ENCODE measurements at places on chromosomes 7 and 10.

DNA sequence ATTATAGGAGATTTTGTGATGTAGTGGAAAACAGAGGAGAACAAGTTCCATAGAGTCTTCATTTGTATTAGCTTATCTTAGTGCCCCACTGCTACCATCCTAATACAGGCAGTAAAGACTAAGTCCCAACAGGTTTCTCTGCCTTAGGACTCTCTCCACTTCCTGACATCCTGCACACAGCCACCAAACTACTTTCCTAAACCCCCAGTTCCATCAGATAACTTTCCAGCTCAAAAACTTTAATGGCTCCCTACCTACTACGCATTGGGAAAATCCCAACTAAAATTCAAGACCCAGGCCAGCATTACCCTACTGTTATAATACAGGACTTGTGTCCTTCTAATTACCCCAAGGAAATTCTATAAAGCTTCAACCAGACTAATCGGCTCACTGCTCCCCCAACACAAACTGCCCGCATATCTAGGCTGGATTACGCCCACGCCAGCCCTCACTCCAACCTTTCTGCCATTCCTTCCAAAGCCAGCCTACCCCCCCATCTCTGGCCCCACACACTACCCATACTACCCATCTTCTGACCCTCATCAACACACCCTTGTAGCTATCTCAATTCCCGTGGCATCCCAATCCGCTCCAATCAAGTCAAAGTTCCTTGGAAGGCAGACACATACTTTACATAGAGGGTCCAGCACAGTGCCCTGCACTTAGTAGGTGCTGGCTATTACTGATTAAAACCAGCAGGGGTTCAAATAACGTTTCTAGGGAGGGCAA lies 1.4 kb downstream of the IDE start:
- DNase-seq = no peak

DNA sequence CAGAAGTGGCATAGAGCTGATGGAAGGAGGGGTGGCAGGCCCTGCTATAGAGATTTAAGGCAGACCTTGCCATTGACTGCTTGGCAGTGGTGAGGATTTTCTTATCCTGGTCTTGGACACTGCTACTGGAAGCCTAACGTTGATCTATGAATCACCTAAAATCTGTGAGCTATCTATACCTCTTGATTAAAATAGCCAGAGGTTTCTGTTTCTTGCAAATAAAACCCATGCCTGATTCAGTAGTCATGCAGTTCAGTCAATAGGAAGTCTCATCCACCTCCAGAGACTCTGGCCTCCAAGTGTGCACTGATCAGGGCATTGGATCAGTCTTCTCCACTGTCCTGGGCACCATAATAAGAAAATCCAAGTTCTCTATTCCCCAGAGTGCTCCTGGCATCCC lies 286.5 kb downstream of the PTEN start:
- DNase-seq = no peak

GRCh38 chr10:86265236-86265894 lies 101.2 kb downstream of the GRID1 start:
- DNase-seq = no peak

DNA sequence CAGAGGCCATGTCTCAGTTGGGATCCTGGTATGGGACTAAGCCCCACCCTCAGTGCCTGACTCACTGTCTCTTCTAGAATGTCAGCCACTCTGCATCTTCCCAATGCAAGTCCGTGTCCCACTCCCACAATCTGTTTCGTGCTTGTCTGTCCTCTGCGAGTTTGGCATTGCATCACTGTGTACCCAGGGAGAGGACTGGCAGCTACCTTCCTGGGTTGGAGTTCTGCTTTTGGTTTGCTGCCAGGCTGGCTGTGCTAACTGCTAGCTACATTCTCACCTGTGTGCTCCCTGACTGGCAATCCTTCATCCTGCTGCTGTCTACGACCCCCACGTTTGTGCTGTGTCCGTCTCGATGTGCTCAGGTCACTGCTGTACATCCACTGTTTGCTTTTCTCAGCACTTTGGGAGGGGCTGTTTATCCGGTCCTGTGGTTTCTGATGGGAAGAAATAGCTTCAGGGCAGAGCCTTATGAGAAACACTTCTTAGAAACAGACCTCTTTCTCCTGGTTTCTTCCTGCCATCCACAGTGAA lies 56.0 kb upstream of the GLI3 start:
- no peak for DNase-seq

DNA sequence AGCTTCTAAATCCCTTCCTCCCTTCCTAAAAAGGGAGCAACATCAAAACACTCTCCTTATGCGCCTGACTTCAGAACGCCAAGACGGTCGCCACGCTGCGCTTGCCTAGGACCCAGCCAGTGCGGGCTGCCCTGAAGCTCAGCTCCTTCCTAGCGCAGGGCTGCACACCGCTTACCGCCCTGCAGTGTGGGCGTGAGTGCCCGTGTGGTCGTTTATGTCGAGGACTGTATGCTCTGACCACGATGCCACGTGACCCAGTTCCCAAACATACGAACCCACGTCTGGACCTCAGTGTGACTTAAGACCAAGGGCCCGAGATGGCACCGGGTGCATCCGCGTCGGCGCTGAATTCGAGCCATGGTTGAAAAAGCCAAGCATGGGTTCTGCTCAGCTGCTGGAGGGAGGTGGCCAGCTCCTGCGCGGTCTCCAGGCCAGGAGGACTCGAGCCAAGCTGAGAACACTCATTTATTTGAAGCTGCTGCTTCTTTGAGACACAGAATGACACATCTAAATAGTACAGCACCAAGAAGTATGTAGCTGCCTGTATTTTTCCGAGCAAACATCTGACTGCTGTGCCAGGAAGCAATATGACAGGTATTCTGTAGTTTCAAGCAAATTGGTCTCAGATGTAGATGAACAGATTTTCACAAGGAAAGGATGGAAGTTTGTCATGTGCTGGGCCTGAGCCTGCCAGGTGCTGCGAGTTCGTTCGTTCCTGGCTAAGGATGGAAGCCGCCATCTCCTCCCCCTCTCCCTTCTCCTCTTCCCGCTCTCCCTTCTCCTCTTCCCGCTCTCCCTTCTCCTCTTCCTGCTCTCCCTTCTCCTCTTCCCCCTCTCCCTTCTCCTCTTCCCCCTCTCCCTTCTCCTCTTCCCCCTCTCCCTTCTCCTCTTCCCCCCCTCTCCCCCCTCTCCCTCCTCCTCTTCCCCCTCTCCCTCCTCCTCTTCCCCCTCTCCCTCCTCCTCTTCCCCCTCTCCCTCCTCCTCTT lies 184.7 kb downstream of the EBF3 start:
- no peak for DNase-seq

DNA sequence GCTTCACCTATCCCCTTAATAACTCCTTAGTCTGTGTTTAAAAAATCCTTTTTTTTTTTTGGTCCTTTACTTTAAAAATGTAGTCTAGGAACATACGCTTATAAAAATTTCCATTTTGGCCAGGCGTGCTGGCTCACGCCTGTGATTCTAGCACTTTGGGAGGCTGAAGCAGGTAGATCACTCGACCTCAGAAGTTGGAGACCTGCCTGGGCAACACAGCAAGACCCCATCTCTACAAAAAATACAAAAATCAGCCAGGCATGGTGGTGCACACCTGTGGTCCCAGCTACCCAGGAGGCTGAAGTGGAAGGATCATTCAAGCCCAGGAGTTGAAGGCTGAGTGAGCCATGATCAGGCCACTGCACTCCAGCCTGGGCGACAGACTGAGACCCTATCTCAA lies 14.8 kb downstream of the KAZALD1 start:
- no peak for DNase-seq

- DNase-seq = no peak
Observed at GRCh38 chr7:45162311-45162845, 4.8 kb downstream of the RAMP3 start.

DNA sequence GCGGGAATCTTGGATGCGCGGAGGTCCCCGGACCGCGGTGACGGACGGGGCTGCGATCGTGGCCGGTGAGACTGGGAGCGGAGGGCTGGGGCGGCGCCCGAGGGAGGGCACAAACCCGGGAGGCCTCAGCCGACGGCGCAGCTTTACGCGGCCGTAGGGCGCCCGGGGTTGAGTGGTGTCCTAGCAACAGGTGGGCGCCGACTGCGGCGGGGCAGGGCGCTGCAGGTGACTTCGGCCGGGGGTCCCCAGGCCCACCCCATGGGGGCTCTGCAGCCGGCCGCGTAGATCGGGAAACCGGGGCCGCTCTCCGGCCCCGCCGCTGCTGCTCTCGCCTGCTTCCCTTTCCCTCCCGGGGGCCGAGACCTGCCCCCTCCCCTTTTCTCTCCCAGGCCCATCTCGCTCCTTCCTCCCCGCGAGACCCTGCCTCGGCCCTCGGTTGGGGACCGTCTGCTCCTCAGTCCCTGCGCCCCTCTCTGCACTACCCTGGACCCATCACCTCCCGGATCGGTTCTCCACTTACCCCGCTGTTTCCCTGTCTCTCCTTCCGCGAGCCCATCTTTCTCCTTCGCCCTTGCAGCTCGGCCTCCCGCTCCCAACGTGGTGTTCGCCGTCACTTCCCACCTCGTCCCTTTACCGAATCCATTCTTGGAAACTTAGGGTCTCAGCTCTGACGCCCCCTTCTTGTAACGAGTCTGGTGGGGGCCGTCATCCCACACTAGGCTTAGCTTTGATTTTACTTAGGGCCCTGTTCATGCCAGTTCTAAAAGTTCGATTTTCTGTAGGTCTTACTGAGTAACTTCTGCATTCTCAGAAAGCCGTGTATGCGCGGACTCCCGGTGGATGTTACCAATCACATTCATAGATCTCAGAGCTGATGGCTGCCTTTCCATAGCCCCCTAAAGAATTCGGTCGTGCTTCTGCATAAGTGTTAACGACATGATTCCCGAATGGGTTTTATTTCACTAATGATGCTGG lies 18.5 kb upstream of the ACBD5 start:
- peak; percentile 14 for DNase-seq

DNA sequence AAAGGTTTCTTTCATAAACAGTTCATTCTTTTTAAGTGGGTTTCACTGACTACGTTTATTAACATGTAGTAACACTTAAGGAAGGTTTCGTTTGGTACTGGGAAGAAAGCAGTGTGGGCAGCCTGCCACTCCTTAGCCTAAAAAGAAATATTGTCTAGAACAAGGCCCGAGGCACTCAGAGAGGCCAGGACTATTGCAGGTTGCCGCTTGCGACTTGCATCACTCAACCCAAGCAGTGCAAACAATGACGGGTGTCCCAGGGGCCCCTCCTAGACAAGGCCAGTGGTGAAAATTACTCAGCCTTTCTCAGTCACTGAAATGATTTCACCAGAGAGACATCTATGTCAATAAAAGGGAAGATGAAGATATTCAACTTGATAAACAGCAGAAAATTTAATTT lies 243.9 kb downstream of the SNX13 start:
- DNase-seq = no peak

- no peak for DNase-seq
Observed at GRCh38 chr10:119496273-119496672, 46.2 kb downstream of the RGS10 start.

GRCh38 chr7:3063016-3063753 lies 19.5 kb upstream of the CARD11 start:
- peak; percentile 62 for DNase-seq

DNA sequence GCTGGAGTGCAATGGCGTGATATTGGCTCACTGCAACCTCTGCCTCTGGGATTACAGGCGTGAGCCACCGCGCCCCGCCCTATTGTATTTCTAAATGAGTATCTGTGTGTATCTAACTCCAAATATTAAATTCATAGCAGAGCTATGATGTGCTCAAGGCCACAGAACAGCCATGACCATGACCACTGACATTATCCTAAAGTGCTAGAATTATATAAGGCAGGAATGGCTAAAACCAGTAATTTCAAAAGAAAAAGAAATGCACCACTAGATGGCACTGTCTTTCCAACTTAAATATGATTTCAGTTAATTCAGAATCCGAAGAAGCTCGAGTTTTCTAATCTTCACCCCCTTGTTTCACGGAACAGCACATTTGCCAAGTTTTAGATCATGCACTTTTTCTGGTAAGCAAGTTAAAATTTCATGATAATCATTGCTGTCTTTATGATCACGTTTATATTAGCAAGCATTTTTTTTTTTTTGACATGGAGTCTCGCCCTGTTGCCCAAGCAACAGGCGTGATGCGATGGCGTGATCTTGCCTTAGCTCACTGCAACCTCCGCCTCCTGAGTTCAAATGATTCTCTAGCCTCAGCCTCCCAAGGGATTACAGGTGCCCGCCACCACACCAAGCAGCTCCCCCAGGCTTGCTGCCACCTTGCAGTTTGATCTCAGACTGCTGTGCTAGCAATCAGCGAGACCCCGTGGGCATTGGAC lies 65.3 kb downstream of the OR13A1 start:
- DNase-seq = peak; percentile 92

DNA sequence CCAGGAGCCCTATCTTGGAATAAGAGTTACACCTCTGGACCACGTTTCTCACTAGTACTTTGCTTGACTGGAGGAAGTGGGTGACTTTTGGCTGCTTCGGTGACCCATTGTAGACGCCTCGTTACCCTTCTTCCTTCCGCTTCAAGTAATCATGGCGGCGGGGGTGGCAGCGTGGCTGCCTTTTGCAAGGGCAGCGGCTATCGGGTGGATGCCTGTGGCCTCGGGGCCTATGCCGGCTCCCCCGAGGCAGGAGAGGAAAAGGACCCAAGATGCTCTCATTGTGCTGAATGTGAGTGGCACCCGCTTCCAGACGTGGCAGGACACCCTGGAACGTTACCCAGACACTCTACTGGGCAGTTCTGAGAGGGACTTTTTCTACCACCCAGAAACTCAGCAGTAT lies 1.5 kb downstream of the KCND2 start:
- DNase-seq = no peak

- no peak for DNase-seq
Observed at GRCh38 chr10:112797855-112798254, 152.2 kb upstream of the TCF7L2 start.

- no peak for DNase-seq
Observed at GRCh38 chr7:124764847-124765400, 668 bp downstream of the GPR37 start.

GRCh38 chr10:77195101-77195500 lies 442.5 kb downstream of the KCNMA1 start:
- no peak for DNase-seq

DNA sequence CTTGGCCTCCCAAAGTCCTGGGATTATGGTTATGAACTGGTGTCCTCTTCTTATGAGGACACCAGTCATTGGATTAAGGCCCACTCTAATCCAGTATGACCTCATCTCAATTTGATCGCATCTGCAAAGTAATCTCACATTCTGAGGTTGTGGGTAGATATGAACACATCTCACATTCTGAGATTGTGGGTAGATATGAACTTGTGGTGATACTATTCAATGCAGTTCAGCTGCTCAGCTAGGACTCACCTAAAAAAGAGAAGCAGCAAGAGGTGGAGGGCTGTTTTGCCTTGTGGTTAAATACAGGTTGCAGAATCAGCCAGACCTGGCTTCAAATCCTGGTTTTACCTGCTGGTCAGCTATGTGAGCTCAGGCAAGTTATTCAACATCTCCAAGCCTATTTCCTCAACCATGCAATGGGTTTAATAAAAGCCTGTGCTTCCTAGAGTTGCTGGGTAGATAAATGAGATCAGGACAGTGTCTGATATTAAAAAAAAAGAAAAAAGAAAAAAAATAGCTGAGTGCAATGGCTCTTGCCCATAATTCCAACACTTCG lies 8.5 kb upstream of the BAG3 start:
- no peak for DNase-seq
